ELF-1 (cell line): ENCODE measurements at places on chromosomes 7 and 10.

DNA sequence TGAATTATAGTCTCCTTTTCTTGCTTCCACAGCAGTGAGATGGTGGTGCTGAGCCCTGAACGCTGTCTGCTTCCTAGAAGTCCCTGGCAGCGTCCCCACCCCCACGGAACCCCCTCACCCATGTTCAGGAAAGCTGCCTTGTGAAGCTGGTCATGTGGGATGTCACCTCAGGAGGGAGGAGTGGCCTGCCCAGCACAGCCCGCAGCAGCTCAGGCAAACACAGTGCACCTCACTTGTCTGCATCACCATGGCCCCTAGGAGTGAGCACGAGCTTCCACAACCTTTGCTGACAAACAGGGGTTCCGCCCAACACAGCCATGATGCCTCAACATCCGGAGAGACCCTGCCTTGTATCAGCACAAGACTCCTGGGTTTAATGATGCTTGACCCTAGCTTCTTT is 508.9 kb downstream of the RPS24 start:
- DNase-seq = no peak

- no peak for DNase-seq
These were observed 56.7 kb downstream of the PCLO start for GRCh38 chr7:83105948-83106347.

DNA sequence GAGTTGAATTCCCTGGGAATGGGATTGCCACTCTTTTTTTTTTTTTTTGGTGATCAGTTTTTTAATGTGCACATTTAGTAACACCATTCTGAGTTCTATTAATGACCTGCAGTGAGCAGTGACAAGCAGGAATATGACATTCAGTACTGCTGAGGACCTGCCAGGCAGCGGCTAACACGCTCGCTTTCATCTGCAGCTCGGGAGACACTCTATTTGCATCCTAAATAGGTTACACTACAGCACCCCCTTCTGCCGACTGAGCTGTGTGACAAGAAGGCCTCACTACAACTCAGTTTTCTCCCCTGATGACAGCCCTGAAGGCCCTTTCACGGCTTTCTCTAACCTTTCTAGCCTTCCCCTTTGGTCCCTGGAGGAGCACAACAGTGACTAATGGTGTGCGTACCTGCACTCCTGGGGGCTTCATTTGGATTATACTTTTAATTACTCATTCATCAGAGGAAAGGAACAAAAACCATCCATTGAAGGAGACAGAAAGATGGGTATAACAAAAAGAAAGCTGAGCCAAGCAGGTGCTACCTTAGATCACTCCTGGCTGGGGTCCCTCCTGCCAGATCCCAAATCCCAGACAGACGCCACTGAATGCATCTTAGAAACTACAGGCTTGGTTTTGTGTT is 872.4 kb downstream of the LRMDA start:
- peak; percentile 88 for DNase-seq

DNA sequence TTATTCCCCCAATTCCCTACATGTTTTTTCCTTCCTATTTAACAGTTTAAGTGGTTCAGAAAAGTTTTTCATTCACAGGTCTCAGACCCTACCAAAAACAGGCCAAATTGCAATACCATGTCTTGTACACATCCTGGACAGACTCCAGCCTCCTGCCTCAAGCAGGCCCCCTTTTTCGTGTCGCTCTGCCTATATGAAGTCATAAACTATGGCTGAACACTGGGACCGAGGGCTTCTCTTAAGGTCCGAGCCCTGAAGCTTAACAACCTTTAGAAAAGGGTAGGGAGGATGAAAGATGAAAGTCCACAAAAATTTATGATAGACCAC is 1.4 kb downstream of the FBXW4 start:
- no peak for DNase-seq

DNA sequence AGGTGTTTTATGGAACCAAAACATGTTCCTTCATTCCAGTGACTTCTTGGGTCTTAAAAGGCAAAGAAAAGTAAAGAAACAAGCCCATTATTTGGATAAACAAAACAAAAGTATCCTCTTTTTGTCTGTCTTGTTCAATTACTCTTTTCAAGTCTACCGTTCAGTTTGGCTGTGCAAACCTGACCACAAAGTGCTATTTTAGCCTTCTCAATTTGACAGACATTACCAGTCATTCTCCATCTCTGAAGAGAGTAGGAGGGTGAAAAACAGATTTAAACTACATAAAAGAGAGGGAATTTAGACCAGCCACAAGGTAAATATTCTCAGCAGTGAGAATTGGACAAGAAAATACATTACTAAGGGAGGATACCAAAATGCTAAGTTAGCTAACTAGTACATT is 145.2 kb downstream of the GRM3 start:
- no peak for DNase-seq

DNA sequence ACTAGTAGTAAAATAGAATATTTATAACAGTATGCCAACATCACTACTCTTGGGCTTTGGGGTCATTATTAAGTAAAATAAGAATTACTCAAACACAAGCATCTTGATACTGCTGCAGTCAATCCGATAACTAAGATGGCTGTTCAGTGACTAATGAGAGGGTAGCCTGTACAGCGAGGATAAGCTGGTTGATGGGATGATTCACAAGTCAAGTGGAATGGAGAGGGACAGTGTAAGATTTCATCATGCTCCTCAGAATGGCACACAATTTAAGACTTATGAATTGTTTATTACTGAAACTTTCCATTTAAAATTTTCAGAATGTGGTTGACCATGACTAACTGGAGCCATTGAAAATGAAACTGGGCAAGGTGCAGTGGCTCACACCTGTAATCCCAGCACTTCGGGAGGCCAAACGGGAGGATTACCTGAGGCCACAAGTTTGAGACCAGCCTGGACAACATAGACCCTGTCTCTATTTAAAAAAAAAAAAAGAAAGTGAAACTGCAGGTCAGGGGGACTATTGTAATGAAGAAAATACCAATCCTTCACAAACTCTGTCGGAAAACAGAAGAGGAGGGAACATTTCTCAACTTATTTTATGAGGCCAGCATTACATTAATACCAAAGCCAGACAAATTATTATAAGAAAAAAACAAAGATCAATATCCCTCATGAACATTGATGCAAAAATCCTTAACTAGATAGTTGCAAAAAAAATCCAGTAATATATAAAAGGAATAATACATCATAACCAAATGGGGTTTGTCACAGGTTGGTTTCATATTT is 11.2 kb downstream of the AVL9 start:
- no peak for DNase-seq

DNA sequence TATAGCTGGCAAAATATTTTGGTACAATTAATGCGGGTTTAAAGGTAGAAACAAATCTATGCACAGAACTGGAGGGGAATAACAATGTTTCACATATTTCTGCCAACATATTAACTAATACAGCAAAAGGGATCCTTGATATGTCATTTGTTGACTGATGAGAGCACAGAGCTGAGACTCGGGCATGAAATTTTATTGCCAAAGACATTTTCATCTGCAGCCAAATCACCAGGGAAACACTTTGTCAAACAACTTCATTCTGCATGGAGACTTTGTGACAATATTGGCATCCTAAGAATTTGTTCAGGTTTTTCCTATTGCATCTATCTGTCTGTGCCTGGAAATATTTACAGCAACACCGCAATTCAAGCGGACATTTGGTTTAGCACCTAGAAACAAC is 117.8 kb upstream of the C1QL3 start:
- DNase-seq = no peak

DNA sequence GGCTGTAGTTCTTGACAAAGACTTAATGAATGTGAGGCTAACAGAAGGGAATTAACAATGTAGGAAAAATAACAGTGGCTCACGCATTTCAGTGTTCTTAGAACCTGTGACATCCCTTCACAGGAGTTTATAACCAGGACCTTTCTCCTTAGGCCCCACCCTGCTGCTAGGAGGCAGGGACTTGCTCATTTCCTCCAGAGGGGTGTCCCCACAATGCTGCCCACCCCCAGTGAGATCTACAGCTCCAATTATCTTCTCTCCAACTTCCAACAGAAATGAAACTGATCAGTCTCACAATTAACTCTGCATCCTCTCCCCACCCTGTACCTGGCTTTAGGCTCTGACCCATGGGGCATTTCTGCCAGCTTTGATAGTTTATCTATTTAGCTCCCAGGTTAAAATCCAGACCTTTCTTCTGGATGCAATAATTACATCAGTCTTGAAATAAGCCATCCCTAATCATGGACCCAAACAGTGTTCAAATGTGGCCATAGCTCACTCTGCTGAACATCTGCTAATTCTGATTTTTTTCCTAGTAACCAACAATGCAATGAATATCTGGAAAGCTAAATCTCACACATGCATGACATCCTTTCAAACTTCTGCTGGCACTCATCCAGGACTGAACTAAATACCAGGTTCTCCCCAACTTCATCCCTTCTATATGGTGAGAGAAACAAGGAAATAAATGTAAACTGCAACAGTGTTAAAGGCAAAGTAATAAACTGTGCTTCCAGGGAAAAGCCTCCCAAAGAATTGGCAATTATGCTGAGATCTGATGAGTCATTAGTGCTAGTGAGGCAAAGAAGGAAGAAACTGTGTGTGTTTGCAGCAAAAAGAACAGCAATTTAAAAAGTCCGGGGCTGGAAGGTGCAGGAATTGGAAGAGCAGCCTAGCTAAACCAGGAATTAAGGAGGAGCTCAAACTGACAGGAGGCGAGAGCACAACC is 64.6 kb downstream of the HERPUD2 start:
- no peak for DNase-seq

- DNase-seq = no peak
These were observed 166.7 kb downstream of the PTPN20 start for GRCh38 chr10:47077941-47078340.

GRCh38 chr7:52119537-52119936 is 802.9 kb upstream of the COBL start:
- DNase-seq = peak; percentile 48

DNA sequence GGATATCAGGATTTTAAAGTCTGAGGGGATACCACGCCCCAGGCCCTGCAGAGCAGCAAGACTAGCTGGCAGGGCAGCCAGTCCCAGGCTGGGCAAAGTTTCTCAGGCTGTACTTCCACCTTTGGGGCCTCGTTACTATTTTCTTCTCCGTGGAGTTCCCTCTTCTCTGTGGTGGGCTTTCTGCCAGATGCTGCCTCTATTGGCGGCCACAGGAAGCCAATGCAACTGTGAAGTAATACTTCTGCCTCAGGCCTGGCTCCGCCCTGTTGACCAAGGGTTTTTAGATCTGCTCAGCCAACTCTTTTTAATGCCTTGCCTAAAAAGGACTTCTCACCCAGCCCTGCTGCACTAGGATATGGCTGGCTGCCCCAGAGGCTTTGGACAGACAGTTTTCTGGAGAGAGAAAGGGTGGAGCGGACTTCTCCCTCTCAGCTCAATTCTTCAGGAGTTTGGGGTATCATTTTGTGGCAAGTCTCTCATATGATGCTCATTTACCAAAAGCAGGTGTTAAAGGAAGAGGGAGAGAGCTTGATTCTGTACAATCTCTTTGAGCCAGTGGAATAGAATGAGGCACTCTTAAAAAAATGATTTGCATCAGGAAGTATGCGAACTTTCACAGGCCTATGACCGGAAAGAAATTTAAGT is 67.4 kb downstream of the HHEX start:
- DNase-seq = peak; percentile 73

DNA sequence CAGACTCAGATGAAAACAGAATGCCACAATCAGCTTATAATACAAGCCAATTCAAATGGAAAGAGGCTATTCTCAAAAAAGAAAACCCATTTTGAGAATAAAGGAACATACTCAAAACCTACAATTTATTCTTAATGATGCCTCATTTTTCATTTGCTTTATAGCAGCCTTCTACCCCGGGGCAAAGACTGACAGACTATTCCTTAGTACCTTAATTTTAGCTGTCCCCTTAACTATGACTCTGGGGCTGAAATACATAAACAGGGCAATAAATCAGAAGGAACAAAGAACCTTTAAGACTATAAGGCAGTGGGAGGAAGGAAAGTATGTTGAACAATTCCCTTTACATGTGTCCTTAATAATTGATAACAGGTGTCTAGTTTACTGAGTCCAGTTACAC is 76.8 kb downstream of the TMEM106B start:
- DNase-seq = no peak

GRCh38 chr10:131580674-131581073 is 269.2 kb upstream of the TCERG1L start:
- DNase-seq = no peak

- DNase-seq = no peak
These were observed 35.9 kb upstream of the CCSER2 start for GRCh38 chr10:84292502-84292901.

DNA sequence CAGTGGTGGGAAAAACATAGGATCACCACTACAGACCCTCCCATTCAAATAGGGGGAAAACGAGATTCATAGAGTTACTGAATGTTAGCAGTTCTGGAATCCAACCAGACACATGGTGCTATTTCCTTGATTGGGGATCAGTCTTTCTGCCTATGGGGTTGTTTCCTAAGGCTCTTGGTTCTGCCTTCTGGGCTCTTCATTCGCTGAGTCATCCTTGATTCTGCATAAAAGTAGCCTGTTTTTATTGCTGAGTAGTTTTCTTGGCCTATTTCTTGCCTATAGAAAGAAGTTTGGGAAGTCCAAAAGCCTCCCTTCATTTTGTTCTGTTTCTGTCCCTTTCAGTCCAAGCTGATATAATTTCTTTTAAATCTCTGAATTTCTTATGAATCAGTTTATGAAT is 99.3 kb upstream of the OIT3 start:
- peak; percentile 16 for DNase-seq

DNA sequence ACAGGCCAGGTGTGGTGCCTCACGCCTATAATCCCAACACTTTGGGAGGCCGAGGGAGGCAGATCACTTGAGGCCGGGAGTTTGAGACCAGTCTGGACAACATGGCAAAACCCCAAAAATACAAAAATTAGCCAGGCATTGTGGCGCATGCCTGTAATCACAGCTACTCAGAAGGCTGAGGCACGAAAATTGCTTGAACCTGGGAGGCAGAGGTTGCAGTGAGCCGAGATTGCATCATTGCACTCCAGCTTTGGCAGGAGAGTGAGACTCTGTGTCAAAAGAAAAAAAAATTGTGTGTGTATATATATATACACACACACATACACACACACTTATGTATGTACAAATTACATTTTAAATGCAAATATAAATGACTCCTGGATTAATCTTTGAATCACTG is 76.8 kb upstream of the LRRN3 start:
- no peak for DNase-seq

- DNase-seq = no peak
These were observed at the start of gene FOXP2 for GRCh38 chr7:114414156-114415063. FOXP2 (plus strand) TSS chr7:114414815; CDS start chr7:114426512, 11,697 bp downstream.

- no peak for DNase-seq
These were observed 10.9 kb downstream of the MMRN2 start for GRCh38 chr10:86946213-86947155.

- DNase-seq = no peak
These were observed 90.7 kb upstream of the LRRC4 start for GRCh38 chr7:128121711-128122530.

GRCh38 chr7:110104243-110104642 is 986.7 kb upstream of the LRRN3 start:
- no peak for DNase-seq

GRCh38 chr7:112877691-112878460 is 87.7 kb upstream of the TMEM168 start:
- no peak for DNase-seq

- DNase-seq = no peak
These were observed 20.7 kb upstream of the KMT2E start for GRCh38 chr7:104993217-104993862.
